Spleen (tissue), 13 donors: ENCODE measurements at places on chromosomes 3 and 15. TPM values are rescaled to one million over a fixed set of nuclear protein-coding genes. Genes with fewer than 3 reads are reported as not detected.

The ZNF502 gene
- total RNA-seq = 5.1 TPM

The ERICH6 gene
- total RNA-seq = not detected

The PLA2G4F gene
- not detected for total RNA-seq

The ALCAM gene
- 11.7 TPM for total RNA-seq

The KCNMB3 gene
- total RNA-seq = 6.5 TPM

The GPR149 gene
- total RNA-seq = not detected

The LNP1 gene
- total RNA-seq = 1.2 TPM

The IL17RC gene
- total RNA-seq = 21.1 TPM

The SATB1 gene
- total RNA-seq = 57.2 TPM

The FBXL22 gene
- total RNA-seq = 1.7 TPM

The CELF6 gene
- 2.6 TPM for total RNA-seq

The ZPLD1 gene
- total RNA-seq = not detected

The CHRD gene
- total RNA-seq = 13.7 TPM

The CD47 gene
- total RNA-seq = 156 TPM

The SH3GL3 gene
- not detected for total RNA-seq

The TADA3 gene
- total RNA-seq = 51.4 TPM

The GOLGA8A gene
- total RNA-seq = 87.6 TPM

The GPR176 gene
- 12.8 TPM for total RNA-seq

The C15orf61 gene
- 4.6 TPM for total RNA-seq

The KAT2B gene
- total RNA-seq = 50.6 TPM

The PLCD1 gene
- total RNA-seq = 19.7 TPM

The CCR2 gene
- 26.7 TPM for total RNA-seq

The SPATA12 gene
- total RNA-seq = not detected

The SNX22 gene
- 13.2 TPM for total RNA-seq

The ADGRG7 gene
- not detected for total RNA-seq

The HACL1 gene
- 29.2 TPM for total RNA-seq

The GPR156 gene
- 0.18 TPM for total RNA-seq

The SPSB4 gene
- total RNA-seq = 10.3 TPM

The CHRFAM7A gene
- total RNA-seq = 1.3 TPM

The ALG1L2 gene
- 0.74 TPM for total RNA-seq

The COL6A5 gene
- not detected for total RNA-seq

The ATP13A5 gene
- not detected for total RNA-seq

The GOLGA8R gene
- total RNA-seq = 8.9 TPM

The TGM4 gene
- total RNA-seq = not detected

The P2RY1 gene
- total RNA-seq = 3.2 TPM

The C3orf52 gene
- 1.9 TPM for total RNA-seq

The NPTN gene
- total RNA-seq = 79.5 TPM

The SCG3 gene
- not detected for total RNA-seq

The TMEM207 gene
- total RNA-seq = not detected

The DOCK3 gene
- total RNA-seq = 0.50 TPM

The SPRED1 gene
- 15.1 TPM for total RNA-seq

The SLC12A1 gene
- not detected for total RNA-seq

The SMCO1 gene
- total RNA-seq = not detected
